Left lung (tissue), 14 donors: ENCODE measurements at places on chromosomes 3 and 15. TPM values are rescaled to one million over a fixed set of nuclear protein-coding genes. Genes with fewer than 3 reads are reported as not detected.

DNA sequence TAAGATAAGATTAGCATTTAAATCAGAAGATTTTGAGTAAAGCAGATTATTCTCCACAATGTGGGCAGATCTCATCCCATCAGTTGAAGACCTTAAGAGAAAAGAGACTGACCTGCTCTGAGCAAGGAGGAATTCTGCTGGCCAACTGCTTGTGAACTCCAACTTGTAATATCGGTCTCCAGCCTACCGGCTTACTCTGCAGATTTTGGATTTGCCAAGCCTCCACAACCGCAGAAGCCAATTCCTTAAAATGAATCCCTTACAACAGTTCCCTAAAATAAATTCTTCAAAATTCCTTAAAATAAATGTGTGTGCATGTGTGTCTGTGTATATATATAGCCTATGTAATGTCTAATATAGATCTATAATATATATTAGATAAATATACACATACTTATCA is 107.4 kb upstream of the KLF13 start:
- DNase-seq, result no peak

- DNase-seq, result no peak
Measured at GRCh38 chr15:77577366-77577950, 55.3 kb downstream of the LINGO1 start.

GRCh38 chr3:168812234-168812633 is 716.5 kb upstream of the GOLIM4 start:
- no peak for DNase-seq

- no peak for DNase-seq
Measured at GRCh38 chr3:492586-493316, 296.2 kb downstream of the CHL1 start.

GRCh38 chr3:171453180-171453886 is 6.9 kb downstream of the TNIK start:
- DNase-seq, result no peak

DNA sequence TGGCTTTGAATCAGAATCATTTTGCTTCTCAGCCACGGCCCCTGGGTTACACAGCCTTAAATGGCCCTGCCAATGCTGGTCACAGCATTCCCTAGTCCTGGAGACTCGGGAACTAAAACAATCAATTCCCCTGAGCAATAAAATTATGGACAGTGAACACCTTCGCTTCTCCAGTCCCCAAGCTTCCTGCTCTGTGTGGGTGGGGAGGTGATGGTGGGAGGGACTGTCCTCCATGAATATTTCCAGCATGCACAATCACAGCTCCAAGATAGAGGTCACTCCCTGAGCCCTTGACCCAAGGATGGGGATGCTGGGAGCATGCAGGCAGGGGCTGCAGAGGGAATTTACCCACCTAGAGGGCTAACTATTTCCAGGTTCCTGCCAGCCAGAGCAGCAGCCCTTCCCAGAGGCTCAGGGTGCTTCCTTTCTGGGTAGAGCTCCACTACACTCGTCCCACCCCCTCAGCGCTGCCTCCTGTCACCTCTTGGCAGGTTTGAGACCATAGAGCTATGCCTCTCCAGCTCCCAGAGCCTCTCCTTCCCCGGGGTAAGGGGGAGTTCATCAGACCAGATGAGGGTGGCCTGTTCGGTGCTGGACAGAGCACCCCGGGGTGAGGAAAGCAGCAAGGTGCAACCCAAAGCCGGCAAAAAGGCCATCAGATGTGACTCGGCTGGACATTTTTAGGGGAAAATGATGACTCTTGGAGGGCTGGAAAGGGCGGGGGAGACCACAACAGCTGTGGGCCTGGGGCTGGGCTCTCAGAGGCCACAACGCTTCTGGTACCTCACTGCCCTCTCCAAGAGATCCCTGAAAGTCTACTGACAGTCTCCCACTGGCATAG is 14.5 kb upstream of the CCDC33 start:
- DNase-seq, result peak; percentile 20

- no peak for DNase-seq
Measured at GRCh38 chr3:118949113-118949760, 85.4 kb downstream of the IGSF11 start.

DNA sequence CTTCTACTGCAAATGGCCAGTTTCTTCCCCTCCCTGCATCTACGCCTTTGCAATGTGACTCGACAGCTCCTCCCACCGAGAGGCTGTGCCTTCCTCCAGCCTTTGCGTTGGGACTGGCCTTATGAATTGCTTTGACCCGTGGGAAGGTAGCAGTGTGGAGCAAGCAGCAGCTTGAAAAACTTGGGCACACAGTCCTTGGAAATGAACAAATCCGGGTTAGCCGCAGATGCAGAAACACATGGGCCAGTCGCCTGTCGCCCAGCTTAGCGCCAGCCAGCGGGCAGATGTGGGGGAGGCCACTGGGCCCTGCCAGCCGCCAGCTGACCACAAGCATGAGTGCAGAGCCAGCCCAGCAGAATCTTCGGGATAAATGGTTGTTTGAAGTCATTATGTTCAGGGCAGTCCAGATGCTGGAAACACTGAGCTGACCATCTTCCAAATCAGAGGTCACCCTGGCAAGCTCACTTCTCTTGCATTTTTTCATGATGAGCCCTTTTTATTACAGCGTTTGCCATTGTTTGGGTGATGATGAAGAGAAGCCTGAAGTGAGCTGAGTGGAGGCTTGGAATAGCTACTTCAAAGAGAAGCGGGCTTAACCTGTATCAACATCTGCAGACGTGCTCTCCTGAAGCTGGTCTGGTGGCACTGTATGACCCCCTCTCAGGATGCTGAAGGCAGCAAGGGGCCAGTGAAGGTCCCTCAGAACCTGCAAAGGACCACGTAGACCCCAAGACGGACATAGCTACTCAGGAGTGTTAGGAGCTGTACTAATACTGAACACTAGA is 9.8 kb downstream of the SELENOS start:
- DNase-seq, result no peak

GRCh38 chr15:48250640-48251076 is 44.6 kb downstream of the SLC12A1 start:
- DNase-seq, result no peak

- no peak for DNase-seq
Measured at GRCh38 chr3:104080088-104080626, 1286.6 kb upstream of the ALCAM start.

DNA sequence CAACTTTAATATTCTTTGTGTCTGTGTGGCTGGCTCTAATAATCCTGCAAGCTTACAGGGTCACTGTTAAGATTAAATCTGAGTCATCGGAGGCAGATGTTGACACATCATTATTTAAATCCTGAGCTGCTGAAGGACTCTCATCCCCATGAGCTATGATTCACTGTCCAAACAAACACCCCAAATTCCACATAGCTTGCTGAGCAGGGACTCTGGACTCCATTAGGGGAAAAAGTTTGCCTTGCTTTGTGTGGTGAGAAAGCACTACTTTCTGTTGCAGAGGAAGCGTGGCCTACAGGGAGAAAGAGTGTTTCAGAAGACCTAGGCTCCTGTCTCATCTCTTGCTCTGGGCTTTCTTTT is 213.7 kb downstream of the PDCD6IP start:
- no peak for DNase-seq

- no peak for DNase-seq
Measured at GRCh38 chr3:27289769-27290413, 79.3 kb downstream of the NEK10 start.

DNA sequence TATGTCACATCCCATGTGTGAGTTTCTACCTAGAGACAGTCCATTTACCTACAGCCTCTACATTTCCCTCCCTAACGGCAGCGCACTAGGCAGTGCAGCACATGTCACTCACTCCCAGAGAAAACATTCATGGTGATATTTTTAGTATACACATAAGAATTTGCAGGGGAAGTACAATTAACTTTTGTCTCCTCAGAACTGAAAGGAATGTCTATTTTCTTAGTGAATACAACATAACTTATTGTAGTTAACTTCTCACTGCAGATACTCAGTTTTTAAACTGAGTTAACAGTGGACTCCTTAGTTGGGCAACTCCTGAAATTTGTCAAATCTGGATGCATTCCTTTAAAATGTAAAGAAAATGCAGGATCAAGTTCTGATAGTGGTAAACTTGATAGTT is 4.5 kb upstream of the ZBTB47 start:
- no peak for DNase-seq

- DNase-seq, result no peak
Measured at GRCh38 chr3:8416965-8417364, 84.7 kb upstream of the LMCD1 start.

- no peak for DNase-seq
Measured at GRCh38 chr3:194051366-194052149, 84.4 kb upstream of the HES1 start.

- no peak for DNase-seq
Measured at GRCh38 chr3:120052677-120053076, 41.6 kb downstream of the GSK3B start.

DNA sequence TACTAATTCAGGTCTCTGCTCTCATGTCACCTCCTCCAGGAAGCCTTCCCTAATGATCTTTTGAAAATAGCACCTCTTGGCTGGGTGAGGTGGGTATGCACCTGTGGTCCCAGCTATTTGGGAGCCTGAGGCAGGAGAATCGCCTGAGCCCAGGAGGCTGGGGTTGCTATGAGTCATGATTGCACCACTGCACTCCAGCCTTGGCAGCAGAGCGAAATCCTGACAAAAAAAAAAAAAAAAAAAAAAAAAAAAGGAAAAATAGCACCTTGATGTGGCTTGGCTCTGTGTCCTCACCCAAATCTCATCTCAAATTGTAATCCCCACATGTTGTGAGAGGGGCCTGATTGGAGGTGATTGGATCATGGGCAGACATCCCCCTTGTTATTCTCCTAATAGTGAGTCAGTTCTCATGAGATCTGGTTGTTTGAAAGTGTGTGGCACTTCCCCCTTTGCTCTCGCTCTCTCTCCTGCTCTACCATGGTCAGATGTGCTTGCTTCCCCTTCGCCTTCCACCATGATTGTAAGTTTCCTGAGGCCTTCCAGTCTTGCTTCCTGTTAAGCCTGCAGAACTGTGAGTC is 11.2 kb upstream of the RNU6-1 start:
- DNase-seq, result peak; percentile 66

GRCh38 chr15:70580286-70580685 is 183.1 kb downstream of the UACA start:
- DNase-seq, result no peak

GRCh38 chr15:45790325-45790943 is 155.6 kb downstream of the SQOR start:
- DNase-seq, result no peak

GRCh38 chr3:66036586-66037148 is 2.1 kb downstream of the MAGI1 start:
- DNase-seq, result no peak

DNA sequence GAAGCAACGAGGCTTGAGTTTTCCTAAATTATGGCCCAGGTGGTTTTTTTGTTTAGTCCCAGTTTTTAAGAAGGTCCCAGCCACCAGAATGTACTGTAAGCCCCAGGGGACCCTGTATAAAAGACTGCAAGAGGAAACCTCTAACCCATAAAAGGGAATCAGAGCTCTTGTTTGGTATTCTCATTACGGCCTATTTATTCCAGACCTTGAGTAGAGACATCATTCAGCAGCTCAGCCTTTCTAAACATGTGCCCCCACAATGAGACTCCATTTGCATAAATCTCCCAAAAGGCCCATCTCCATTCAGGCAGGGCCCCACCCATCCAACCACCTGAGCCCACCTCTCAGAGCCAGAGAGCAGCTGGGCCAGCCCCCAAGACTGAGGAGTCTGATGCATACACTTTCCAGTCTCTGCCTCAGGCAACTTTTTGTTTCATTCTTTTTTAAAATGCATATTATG is 25.7 kb downstream of the ZDHHC3 start:
- DNase-seq, result no peak

GRCh38 chr3:14548321-14548729 is 8.2 kb upstream of the GRIP2 start:
- DNase-seq, result peak; percentile 67

Gene ERICH6
- not detected for total RNA-seq

Gene SEMA6D
- 5.9 TPM for total RNA-seq

Gene RAB8B
- total RNA-seq, result 60.2 TPM

Gene CCDC13
- 0.90 TPM for total RNA-seq

Gene SMCO1
- total RNA-seq, result not detected

Gene PCLAF
- total RNA-seq, result 14.9 TPM

Gene TRPM1
- total RNA-seq, result not detected

Gene PDCD10
- total RNA-seq, result 45.0 TPM

Gene GABRR3
- total RNA-seq, result not detected
